ENCODE measurements at places on chromosomes 13 and 19.

DNA sequence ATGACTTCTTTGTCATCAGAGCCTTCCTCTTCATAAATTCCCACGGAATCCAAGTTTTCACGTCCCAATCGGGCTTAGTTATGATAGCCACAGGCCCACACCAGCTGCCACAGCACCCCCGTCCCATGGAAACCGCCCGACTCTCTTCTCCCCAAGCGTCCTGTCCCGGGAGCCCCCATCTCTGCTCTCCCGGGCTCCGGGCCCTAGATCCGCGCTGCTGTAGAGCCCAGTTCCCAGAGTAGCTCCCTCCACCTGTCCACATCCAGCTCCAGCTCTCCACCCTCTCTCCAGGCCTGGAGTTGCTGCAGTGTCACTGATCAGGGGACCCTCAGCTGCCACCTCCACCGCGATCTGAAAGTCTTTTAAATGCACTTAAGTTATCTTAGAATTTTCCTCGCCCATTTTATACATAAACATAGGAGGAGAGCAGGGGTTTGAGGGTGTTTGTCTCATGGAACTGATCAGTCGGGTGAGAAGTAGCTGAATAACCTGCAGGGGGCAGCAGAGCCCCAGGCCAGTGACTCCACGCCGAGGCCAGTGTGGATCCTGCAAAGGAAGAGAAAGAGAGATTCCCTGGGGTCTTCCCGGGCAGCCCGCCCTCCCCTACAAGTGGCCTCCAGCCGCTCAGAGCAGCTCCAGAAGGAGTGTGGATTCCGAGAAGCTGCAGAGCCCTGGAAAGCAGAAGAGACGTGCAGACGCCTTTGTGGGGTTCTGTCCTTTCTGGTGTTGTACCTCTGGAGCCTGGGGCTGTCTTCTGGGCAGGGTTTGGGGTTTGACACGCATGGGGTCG lies 1.1 kb upstream of the ZNF763 start:
- H3K4me3 ChIP-seq: peak overlapping the region; percentile 95
- DNase-seq: peak; percentile 86
- peak overlapping the region; percentile 93 for H3K27ac ChIP-seq
- peaks cover 21% of the 10 kb centered on the region for H3K4me1 ChIP-seq

- H3K4me1 ChIP-seq: no peaks in the 10 kb centered on the region
- H3K27ac ChIP-seq: peak overlapping the region; percentile 65
- no peak overlapping the region for H3K4me3 ChIP-seq
- DNase-seq: no peak
- H3K27me3 ChIP-seq: peaks cover 42% of the 10 kb centered on the region
These were observed 27.7 kb downstream of the MEIS3 start for GRCh38 chr19:47391510-47392223.

DNA sequence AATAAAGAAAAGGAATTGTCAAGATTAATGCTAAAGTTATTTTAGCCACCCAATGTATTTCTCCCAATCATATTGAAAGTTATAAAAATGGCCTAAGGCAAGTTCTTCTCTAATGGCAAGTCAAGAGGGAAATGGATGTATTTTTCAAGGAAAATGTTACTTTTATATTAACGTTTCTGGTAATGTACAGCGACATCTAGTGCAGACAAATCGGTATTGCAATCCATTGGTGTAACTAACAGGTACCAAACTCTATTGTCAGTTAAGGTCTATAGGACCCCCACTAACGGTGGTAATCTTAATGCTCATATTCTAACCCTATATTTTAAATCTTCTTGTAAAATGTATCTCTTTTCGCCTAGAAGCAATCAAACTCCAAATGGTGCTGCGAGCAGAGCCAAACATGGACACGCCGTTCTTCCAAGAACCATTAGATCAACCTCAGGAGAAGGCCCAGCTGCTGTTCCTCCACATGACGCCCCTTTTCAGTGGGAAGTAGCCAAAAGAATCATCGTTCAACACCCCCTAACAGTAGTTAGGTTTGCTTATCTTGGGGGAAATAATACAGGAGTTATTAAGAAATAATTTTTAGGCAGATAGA lies 98.5 kb upstream of the PABPC3 start:
- H3K27me3 ChIP-seq: peaks cover 30% of the 10 kb centered on the region
- H3K4me1 ChIP-seq: no peaks in the 10 kb centered on the region
- no peak for DNase-seq
- no peaks in the 10 kb centered on the region for H3K36me3 ChIP-seq
- H3K27ac ChIP-seq: no peak overlapping the region

- peaks cover 20% of the 10 kb centered on the region for H3K27me3 ChIP-seq
- no peak overlapping the region for H3K4me3 ChIP-seq
- H3K4me1 ChIP-seq: peaks cover 14% of the 10 kb centered on the region
These were observed 619 bp upstream of the EXOC3L2 start for GRCh38 chr19:45245826-45246225.

GRCh38 chr13:107222597-107222996 lies 654.7 kb upstream of the ARGLU1 start:
- H3K4me3 ChIP-seq: no peak overlapping the region
- no peak for DNase-seq
- H3K4me1 ChIP-seq: peaks cover 8% of the 10 kb centered on the region
- peaks cover 9% of the 10 kb centered on the region for H3K27me3 ChIP-seq
- H3K36me3 ChIP-seq: no peaks in the 10 kb centered on the region

GRCh38 chr13:99224021-99224420 lies 23.4 kb downstream of the UBAC2 start:
- no peak overlapping the region for H3K27ac ChIP-seq
- H3K4me3 ChIP-seq: no peak overlapping the region
- no peak for DNase-seq
- peaks cover 46% of the 10 kb centered on the region for H3K36me3 ChIP-seq
- H3K27me3 ChIP-seq: no peaks in the 10 kb centered on the region

DNA sequence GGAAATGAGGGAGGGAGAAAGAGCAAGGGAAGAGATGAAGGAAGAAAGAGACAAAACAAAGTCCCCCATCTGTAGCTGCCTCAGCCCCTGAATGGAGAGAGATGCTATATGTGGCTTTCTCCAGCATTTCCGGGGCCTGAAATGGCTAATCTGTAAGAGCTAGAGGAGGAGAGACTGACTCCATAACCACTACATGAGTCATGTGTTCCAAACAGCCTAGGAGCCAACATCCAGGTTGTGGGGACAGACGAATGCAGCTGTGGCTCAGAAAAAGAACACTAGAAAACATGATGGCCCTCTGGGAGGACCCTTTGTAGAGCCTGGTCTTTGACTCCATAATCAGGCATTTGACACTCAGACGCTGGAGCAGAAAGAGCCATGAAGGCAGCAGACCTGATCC lies 292.0 kb upstream of the ZNF507 start:
- H3K27me3 ChIP-seq: peaks cover 75% of the 10 kb centered on the region
- no peaks in the 10 kb centered on the region for H3K36me3 ChIP-seq
- no peaks in the 10 kb centered on the region for H3K4me1 ChIP-seq
- no peak overlapping the region for H3K4me3 ChIP-seq

- H3K4me1 ChIP-seq: peaks cover 17% of the 10 kb centered on the region
- no peak overlapping the region for H3K4me3 ChIP-seq
- H3K27me3 ChIP-seq: peaks cover 11% of the 10 kb centered on the region
These were observed 55.5 kb downstream of the IRS2 start for GRCh38 chr13:109730812-109731335.

GRCh38 chr13:79781829-79782540 lies 301.0 kb downstream of the NDFIP2 start:
- H3K27ac ChIP-seq: no peak overlapping the region
- H3K4me1 ChIP-seq: peaks cover 26% of the 10 kb centered on the region
- peak overlapping the region; percentile 53 for H3K4me3 ChIP-seq
- peaks cover 2% of the 10 kb centered on the region for H3K27me3 ChIP-seq

DNA sequence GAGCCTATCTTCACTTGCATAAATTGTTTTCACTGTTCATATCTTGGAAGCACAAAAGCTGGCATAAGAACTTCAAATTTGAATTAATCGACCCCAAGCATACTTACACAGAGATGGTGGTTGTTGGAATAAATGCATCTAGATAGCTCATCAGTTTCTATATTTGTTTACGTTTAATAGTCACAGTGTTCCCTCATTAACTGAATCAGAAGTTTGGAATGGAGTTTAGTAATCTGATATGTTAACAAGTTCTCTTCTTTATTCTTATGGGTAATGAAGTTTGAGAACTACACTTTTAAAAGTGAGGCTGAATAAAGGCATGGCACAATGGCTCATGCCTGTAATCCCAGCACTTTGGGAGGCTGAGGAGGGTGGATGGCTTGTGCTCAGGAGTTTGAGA lies 886.7 kb upstream of the PCDH20 start:
- no peak for DNase-seq
- peaks cover 4% of the 10 kb centered on the region for H3K4me1 ChIP-seq
- H3K36me3 ChIP-seq: no peaks in the 10 kb centered on the region
- no peak overlapping the region for H3K27ac ChIP-seq
- no peak overlapping the region for H3K4me3 ChIP-seq
- H3K27me3 ChIP-seq: no peaks in the 10 kb centered on the region

DNA sequence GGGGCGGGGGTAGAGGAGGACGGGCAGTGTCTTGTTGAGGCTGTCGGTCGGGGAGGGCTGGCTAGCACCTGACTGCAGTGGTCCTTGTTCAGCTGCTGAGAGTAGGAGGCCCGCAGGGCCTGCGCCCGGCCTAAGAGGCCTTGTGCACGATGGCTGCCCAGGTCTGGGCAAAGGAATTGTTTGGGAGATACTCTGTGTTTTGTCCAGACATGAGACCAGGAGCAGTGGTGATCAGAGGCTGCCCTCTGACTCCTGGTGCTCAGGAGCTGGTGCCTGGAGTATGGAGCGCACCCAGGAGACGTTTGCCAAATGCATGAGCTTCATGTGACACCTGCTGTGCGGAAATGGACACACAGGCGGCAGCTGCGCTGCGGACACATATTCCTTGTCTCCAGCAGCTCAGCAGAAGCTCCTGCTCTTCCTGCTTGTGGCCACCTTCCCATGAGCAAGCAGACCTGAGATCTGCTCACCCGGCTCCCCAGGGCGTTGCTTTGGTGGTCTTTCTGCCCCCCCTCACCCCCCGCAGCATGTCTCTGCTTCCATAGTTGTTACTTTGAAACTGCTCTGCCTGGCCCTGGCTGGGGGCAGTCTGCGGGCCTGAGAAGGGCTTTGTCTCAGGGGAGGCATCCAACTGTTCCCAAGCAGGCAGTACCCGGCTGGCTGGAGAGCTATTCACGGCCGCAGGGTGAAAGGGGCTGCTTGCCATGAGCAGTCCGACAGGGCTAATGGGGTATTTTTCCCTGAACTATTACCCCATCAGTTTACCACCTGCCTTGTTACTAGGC lies 163.9 kb downstream of the TEX29 start:
- no peaks in the 10 kb centered on the region for H3K4me1 ChIP-seq
- H3K36me3 ChIP-seq: no peaks in the 10 kb centered on the region
- H3K4me3 ChIP-seq: no peak overlapping the region
- peaks cover 12% of the 10 kb centered on the region for H3K27me3 ChIP-seq
- peak; percentile 58 for DNase-seq
- no peak overlapping the region for H3K27ac ChIP-seq

- DNase-seq: no peak
- no peaks in the 10 kb centered on the region for H3K36me3 ChIP-seq
- peaks cover 67% of the 10 kb centered on the region for H3K27me3 ChIP-seq
These were observed 28.5 kb downstream of the EXOC3L2 start for GRCh38 chr19:45216667-45217066.

DNA sequence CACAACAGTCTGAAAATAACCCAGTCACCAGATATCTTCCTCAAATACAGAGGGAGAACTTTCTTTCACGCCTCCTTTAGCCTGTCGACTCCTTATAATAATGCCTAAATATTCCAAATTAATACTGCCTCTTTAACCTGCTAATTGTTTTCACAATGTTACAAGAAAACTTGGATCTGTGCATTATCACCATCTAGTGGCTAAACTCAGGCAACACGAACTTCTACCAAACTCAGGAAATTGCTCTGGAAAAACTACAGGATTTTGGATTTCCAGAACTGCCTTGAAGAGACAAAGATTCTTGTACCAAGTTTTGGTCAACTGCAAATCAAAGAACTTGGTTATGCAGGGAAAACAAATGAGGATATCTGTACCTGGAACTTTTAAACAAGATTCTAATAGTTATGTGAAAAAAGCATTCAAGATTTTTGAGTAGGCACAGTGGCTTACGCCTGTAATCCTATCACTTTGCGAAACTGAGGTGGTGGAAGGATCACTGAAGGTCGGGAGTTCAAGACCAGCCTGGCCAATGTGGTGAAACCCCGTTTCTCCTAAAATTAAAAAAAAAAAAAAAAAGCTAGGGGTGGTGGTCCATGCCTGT lies 10.8 kb downstream of the CLN5 start:
- peaks cover 16% of the 10 kb centered on the region for H3K4me1 ChIP-seq
- peaks cover 35% of the 10 kb centered on the region for H3K36me3 ChIP-seq
- H3K4me3 ChIP-seq: no peak overlapping the region
- H3K27ac ChIP-seq: no peak overlapping the region
- no peak for DNase-seq
- no peaks in the 10 kb centered on the region for H3K27me3 ChIP-seq

GRCh38 chr19:39380521-39381502 lies 10.1 kb downstream of the PAF1 start:
- no peaks in the 10 kb centered on the region for H3K4me1 ChIP-seq
- no peak overlapping the region for H3K27ac ChIP-seq
- no peaks in the 10 kb centered on the region for H3K27me3 ChIP-seq
- no peak overlapping the region for H3K4me3 ChIP-seq

- peak overlapping the region; percentile 98 for H3K4me3 ChIP-seq
- H3K36me3 ChIP-seq: peaks cover 15% of the 10 kb centered on the region
- DNase-seq: no peak
- H3K4me1 ChIP-seq: peaks cover 19% of the 10 kb centered on the region
These were observed 642 bp downstream of the ZNF571 start for GRCh38 chr19:37593996-37594303.

DNA sequence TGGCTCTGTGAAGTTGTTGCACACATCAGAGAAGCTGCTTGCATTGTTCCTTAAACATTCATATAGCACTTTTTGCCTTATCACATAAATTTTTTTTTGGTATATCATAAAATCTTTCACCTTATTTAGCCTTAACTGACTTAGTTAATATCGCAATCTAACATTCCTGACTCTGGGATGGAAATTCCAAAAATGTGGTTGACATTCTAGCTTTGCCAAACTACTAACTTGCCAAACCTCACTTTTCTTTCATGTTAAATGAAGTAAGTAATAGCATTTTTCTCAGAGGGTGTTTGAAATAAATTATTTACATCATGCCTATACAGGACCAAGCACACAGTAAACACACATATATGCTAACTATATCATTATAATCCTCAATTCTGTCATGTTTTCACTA lies 736.9 kb upstream of the PCDH9 start:
- no peaks in the 10 kb centered on the region for H3K36me3 ChIP-seq
- DNase-seq: no peak
- peaks cover 8% of the 10 kb centered on the region for H3K4me1 ChIP-seq

Measured in type B pancreatic cell (in vitro differentiated cells).